Prostate gland (tissue), 2 donors: ENCODE measurements at places on chromosomes 2 and 18.

- H3K4me1 ChIP-seq, result no peaks in the 10 kb centered on the region
- no peak overlapping the region for H3K27ac ChIP-seq
- no peaks in the 10 kb centered on the region for H3K36me3 ChIP-seq
- H3K4me3 ChIP-seq, result no peak overlapping the region
- no peak for DNase-seq
These were observed 104.5 kb downstream of the CDCA7 start for GRCh38 chr2:173458991-173459780.

- no peaks in the 10 kb centered on the region for H3K27me3 ChIP-seq
- no peak overlapping the region for H3K27ac ChIP-seq
- H3K4me1 ChIP-seq, result no peaks in the 10 kb centered on the region
- no peaks in the 10 kb centered on the region for H3K36me3 ChIP-seq
These were observed 225.8 kb upstream of the SIX3 start for GRCh38 chr2:44715671-44716081.

DNA sequence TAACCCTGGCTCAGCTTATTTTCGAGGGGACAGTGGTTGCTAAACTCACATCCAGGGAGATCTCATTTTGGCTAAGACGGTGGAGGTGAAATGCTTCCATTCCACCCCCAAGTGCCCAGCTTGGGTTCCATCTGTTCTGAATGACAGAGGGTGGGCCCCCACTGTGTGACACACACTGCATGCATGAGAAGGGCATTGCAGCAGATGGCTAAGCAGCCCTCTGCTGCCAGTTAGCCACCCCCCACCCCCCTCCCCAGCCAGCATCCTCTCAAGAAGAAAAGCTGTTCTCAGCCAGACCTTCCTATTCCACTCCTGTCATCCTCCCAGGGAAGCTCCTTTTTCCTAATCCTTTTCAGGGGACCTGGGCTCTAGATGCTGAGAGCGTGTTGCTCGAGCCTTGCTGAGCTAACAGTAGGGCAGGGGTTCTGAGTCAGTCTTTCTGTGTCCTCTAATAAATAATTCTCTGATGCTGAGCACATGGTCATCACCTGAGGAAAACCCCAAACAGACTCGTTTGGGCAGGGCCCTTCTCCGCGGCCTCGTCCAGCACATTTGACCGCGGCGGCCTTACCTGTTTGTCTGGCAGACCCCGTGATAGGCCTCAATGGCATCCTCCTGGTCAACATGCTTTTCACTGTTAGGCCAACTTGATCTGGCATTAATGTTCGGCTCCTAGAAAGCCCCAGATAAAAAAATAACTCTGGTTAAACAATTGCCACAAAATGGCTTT is 49.5 kb upstream of the ACAA2 start:
- no peaks in the 10 kb centered on the region for H3K27me3 ChIP-seq
- H3K4me1 ChIP-seq, result peaks cover 2% of the 10 kb centered on the region
- no peak for DNase-seq
- H3K36me3 ChIP-seq, result no peaks in the 10 kb centered on the region
- no peak overlapping the region for H3K27ac ChIP-seq
- no peak overlapping the region for H3K4me3 ChIP-seq

GRCh38 chr18:58091099-58091611 is 47.1 kb downstream of the NEDD4L start:
- no peak for DNase-seq
- H3K4me1 ChIP-seq, result peaks cover 26% of the 10 kb centered on the region
- H3K27ac ChIP-seq, result peak overlapping the region; percentile 82
- H3K27me3 ChIP-seq, result no peaks in the 10 kb centered on the region
- H3K36me3 ChIP-seq, result no peaks in the 10 kb centered on the region
- no peak overlapping the region for H3K4me3 ChIP-seq

DNA sequence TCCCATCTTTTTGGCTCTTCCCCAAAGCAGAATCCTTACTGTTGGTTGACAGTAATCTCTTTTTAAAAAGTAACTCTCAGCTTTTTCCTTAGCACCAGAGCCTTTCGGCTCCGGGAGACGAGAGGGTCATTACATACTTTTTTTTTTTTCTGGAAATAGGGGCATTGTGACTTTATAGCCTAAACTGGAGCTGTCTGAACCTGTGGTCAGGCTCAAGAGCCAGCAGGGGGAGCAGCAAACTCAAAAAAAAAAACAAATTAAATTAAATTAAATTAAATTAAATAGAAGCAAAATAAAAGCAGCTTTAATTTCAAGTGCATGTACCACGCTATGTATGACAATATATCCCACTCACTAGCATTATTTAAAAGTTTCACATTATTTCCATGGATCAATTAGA is 156.6 kb downstream of the DTNA start:
- H3K36me3 ChIP-seq, result no peaks in the 10 kb centered on the region
- no peak overlapping the region for H3K4me3 ChIP-seq
- no peaks in the 10 kb centered on the region for H3K27me3 ChIP-seq
- no peaks in the 10 kb centered on the region for H3K4me1 ChIP-seq
- DNase-seq, result no peak
- no peak overlapping the region for H3K27ac ChIP-seq

GRCh38 chr2:24334245-24334633 is 26.1 kb downstream of the ITSN2 start:
- no peaks in the 10 kb centered on the region for H3K27me3 ChIP-seq
- no peaks in the 10 kb centered on the region for H3K4me1 ChIP-seq
- peak; percentile 10 for DNase-seq
- H3K4me3 ChIP-seq, result no peak overlapping the region
- no peaks in the 10 kb centered on the region for H3K36me3 ChIP-seq
- H3K27ac ChIP-seq, result no peak overlapping the region

DNA sequence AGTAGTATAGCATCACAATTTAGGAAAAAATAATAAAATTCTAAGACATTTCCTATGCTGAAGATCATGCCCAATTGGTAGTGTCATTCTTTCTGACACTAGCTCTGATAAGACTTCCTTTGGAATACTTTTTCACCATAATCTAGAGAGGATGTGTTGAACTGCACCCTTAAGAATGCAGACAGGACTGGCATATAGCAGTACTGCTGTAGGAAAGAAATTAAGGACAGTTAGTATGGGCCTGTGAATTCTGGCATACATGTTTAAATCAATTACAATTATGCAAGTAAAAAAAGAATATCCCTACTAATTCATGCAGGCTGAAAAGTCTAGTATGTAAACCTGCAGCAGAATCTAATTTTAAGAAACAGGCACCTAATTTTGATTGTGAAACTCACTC is 15.4 kb downstream of the SF3B1 start:
- no peaks in the 10 kb centered on the region for H3K27me3 ChIP-seq
- H3K36me3 ChIP-seq, result no peaks in the 10 kb centered on the region
- no peaks in the 10 kb centered on the region for H3K4me1 ChIP-seq
- no peak overlapping the region for H3K27ac ChIP-seq
- DNase-seq, result no peak

GRCh38 chr2:109214651-109215371 is 85.8 kb downstream of the SH3RF3 start:
- no peaks in the 10 kb centered on the region for H3K27me3 ChIP-seq
- H3K4me1 ChIP-seq, result peaks cover 3% of the 10 kb centered on the region
- H3K27ac ChIP-seq, result no peak overlapping the region
- H3K4me3 ChIP-seq, result no peak overlapping the region
- no peaks in the 10 kb centered on the region for H3K36me3 ChIP-seq
- DNase-seq, result no peak

GRCh38 chr18:36350251-36350651 is 52.7 kb downstream of the FHOD3 start:
- H3K4me3 ChIP-seq, result no peak overlapping the region
- H3K27ac ChIP-seq, result no peak overlapping the region

GRCh38 chr18:48037481-48038271 is 107.2 kb upstream of the SMAD2 start:
- H3K4me1 ChIP-seq, result no peaks in the 10 kb centered on the region
- DNase-seq, result no peak
- H3K36me3 ChIP-seq, result no peaks in the 10 kb centered on the region
- H3K4me3 ChIP-seq, result no peak overlapping the region

DNA sequence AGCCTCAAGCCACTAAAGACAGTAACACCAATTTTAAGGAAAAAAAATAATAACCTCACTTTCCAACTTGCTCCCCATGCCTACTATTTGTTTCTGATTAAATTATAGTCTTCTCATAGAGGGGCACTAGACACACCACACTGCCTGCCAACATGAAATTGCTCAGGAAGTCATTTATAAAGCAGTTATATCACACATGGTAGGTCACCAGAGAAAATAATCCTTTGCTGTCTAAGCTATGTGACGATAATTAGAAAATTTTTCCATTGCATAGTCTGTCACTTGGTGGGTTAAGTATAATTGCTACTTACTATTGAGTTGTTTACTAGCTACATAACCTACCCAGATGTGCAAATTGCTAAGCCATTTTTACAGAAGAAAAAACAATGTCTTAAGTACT is 85.2 kb downstream of the INO80D start:
- DNase-seq, result no peak
- peaks cover 7% of the 10 kb centered on the region for H3K36me3 ChIP-seq
- H3K27ac ChIP-seq, result no peak overlapping the region
- no peaks in the 10 kb centered on the region for H3K4me1 ChIP-seq
- H3K27me3 ChIP-seq, result no peaks in the 10 kb centered on the region

DNA sequence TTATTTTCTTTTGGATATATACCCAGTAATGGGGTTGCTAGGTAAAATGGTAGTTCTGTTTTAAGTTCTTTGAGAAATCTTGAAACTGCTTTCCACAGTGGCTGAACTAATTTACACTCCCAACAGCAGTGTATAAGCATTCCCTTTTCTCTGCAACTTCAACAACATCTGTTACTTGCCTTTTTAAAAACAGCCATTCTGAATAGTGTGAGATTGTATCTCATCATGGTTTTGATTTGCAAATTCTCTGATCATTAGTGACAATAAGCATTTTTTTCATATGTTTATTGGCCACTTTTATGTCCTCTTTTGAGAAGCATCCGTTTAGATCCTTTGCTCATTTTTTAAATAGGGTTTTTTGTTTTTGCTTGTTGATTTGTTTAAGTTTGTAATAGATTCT is 291.3 kb upstream of the COL3A1 start:
- H3K27ac ChIP-seq, result no peak overlapping the region
- no peaks in the 10 kb centered on the region for H3K27me3 ChIP-seq
- H3K4me3 ChIP-seq, result no peak overlapping the region
- no peaks in the 10 kb centered on the region for H3K36me3 ChIP-seq
- no peak for DNase-seq
- H3K4me1 ChIP-seq, result no peaks in the 10 kb centered on the region

DNA sequence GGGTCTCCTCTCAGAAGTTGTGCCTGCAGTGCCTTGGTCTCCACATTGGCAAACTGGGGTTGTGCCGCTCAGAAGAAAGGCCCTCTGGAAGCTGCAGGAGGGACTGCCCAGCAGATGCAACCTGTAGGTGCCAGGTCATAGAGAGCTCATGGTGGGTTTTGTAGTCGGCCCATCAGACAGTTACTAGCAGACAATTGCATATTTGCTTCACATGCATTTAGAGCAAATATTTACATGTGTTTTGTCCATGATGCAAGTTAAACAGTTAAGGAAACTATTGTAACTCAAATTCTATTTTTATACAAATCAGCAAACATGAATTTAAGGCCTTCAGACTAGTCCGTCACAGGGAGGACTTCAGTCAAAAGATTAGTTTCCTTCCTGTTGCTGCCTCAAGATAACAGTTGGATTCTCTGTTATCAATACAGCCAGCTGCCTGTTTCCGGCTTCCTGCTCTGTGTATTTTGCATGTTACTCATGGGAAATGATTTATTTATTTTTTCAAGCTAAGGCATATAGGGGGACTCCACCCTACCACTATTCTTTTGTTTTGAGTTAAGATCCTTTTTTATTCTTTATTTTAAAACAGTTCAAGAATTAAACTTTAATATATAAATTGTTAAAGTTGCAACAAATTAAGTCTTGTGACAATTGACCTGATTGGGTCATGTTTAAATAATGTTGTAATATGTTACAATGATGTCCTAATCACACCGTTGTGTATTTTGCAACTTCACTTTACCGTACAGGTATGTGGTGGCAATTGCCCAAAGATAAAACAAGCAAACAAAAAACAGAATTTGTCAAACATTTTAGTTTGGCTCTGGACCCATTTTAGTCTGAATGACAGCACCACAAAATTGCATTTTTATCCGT is 133.5 kb downstream of the SPTBN1 start:
- DNase-seq, result no peak
- no peak overlapping the region for H3K27ac ChIP-seq
- H3K27me3 ChIP-seq, result no peaks in the 10 kb centered on the region
- no peaks in the 10 kb centered on the region for H3K36me3 ChIP-seq

DNA sequence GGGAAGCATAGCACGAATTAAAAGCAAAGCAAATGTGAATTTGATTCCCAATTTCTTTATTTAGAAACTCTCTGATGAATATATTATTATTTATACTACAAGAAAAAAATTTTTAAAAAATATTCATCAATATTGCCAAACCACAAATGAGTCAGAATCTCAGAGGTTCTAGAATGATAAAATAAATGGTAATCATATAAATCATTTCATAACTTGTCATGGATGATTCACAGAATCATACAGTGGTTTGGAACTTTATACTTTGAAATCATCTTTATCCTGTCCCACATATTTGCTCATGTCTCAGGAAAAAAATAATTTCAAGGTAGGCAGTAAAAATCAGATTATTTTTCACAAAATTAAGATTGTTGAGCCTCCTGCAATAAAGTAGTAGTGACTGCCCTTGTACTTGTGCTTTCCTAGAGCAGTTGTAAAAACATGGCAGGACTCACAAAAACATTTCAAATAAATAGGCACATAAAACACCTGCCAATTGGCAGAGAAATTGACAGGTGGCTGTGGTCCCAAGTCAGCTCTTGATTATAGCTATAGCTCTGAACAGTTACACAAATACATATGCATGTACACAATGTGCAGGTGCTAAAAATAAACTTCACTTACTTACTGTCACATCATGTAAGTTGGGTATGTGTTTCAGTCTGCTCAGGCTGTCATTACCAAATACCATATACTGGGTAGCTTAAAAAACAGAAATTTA is 273.9 kb upstream of the SESTD1 start:
- DNase-seq, result no peak
- no peaks in the 10 kb centered on the region for H3K4me1 ChIP-seq
- no peak overlapping the region for H3K4me3 ChIP-seq

GRCh38 chr2:182241936-182242335 is 184.9 kb downstream of the PDE1A start:
- no peaks in the 10 kb centered on the region for H3K27me3 ChIP-seq
- DNase-seq, result no peak
- no peak overlapping the region for H3K4me3 ChIP-seq
- H3K27ac ChIP-seq, result no peak overlapping the region
- H3K4me1 ChIP-seq, result no peaks in the 10 kb centered on the region
